ENCODE measurements at places on chromosomes 6 and 20.

GRCh38 chr6:157570752-157571151, 189.8 kb downstream of the ZDHHC14 start:
- no peak for DNase-seq

DNA sequence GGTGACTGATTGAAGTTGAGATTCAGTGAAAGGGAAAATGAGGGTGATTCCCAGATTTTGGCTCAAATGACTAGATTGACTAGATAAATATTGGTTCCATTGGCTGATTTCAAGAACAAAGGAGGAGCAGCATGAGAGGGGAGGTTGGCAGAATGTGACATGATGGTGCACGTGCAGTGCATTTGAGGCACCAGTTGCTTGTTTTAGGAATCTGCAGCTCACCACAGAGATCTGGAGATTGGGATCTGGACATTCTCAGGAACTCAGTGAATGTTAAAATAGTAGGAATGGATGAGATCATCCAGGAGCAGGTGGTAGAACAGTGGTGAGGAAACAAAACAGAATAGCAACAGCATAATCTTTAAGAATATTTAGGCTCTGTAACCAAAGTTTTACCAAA, 496.3 kb downstream of the DHX35 start:
- DNase-seq, result no peak

- no peak for DNase-seq
These were observed 261.1 kb downstream of the FNDC1 start for GRCh38 chr6:159430323-159430722.

- no peak for DNase-seq
These were observed 141.6 kb upstream of the AKAP12 start for GRCh38 chr6:151098166-151098565.

DNA sequence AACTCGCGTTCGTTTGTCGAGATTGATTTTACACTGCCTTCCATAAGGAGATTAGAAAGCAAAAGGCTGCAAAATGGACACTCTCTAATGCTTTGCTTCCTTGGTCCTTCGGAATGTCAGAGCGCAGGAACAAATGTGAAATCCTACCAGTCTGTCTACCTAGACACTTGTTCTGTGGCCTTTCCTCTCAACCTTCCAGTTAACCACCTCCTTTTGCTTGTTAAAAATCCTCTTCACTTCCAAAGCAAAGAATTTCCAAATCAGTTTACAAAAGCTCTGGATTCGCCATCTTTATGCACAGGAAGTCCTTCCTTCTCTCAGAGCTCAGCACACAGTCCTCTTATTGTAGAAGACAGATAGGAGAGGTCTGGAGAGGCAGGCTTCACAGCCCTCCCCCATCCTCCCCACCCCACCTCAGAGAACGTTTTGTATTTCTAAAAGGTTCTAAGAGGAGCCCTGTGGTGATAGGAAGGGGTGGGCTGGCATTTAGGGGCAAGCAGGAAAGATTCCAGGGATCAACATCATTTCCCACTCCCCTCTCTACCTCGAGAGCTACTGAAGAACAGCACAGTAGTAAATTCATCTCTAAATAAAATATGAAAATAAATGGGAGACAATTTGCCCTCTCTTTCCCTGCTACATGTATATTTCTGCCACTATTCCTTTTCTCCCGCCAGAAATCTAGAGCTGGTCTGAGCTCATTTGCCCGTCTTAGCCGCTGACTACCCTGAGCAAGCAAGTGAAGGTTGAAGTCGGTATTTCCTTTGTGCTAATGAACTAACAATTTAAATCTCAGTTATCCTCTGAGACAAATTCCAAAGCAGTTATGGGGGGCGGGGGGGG, 18.9 kb downstream of the TFAP2A start:
- DNase-seq, result no peak

DNA sequence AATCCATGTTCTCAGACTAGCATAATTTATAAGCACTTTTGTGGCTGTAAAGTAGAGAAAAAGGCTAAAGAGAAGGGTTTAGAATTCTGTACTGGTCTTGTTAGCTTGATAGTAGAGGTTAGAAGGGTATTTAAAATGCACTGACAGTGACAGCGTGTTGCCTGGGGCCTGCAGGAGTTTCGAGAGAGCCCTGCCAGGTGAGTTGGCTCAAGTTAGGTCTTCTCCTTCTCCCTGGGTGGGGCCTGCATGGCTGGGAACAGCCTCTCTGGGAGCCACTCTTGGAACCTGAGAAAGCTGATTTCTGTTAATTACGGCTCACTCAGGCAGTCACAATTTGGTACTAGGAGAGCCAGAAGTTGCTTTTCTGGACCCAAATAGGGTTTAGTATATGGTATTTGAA, 103.7 kb downstream of the ARID1B start:
- no peak for DNase-seq

GRCh38 chr6:74041420-74041819, 345.4 kb downstream of the CD109 start:
- no peak for DNase-seq

DNA sequence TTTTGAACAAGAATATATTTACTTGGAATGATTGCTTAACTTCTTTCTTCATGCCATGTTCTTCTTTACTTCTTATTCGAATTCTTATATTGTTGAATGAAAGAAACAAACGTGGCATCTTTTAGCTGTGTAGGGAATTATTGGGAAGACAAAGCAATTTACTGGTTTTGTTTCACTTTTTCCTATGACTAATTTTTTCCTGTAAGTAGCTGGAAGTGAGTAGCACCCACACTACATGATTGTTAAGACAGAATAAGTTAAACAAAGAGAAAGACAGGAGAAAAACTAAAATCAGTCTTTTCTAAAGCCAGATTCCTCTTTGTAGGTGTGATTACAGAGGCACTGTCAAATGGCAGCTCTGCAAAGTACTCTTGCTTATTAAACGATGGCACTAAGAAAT, 593.4 kb downstream of the EYS start:
- no peak for DNase-seq

GRCh38 chr6:135281227-135281626, 100.1 kb downstream of the MYB start:
- no peak for DNase-seq

- DNase-seq, result no peak
These were observed 1.1 kb upstream of the PHACTR1 start for GRCh38 chr6:12715437-12715836.

DNA sequence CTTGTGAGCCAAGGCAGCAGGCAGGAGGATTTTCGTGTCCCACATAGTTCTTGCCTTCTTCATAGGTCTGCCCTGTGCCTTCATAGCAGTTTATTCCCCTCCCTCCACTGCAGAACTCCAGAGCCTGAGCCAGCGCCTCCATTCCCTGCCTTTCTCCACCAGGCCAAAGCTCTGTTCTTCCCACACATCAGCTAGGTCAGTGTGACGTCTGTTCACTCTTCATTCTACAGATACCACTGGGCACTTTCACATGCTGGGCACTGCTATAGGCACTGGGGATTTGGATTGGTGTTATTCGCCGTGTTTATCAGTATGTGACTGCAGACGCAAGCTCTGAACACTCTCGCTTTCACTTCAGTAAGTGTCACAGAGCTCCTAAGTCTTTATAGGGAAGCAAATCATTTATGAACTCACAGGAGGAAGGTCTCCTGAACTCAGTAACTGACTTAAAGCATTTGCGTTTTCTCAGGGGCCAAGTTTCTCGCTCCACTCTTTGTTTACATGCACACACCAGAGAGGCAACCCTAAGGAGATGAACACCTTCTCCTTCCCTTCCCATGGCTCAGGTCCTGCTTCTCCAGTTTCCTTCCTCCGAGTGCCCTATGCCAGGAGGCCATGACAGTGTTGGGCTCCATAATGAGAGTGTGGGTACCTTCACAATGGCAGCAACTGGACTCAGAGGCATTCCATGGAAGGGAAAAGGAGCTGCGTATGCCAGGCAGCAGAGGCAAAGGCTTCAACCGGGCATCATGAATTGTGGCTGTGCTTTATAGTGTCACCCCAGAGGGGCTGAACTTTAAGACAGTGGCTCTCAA, 6.3 kb upstream of the APMAP start:
- no peak for DNase-seq

DNA sequence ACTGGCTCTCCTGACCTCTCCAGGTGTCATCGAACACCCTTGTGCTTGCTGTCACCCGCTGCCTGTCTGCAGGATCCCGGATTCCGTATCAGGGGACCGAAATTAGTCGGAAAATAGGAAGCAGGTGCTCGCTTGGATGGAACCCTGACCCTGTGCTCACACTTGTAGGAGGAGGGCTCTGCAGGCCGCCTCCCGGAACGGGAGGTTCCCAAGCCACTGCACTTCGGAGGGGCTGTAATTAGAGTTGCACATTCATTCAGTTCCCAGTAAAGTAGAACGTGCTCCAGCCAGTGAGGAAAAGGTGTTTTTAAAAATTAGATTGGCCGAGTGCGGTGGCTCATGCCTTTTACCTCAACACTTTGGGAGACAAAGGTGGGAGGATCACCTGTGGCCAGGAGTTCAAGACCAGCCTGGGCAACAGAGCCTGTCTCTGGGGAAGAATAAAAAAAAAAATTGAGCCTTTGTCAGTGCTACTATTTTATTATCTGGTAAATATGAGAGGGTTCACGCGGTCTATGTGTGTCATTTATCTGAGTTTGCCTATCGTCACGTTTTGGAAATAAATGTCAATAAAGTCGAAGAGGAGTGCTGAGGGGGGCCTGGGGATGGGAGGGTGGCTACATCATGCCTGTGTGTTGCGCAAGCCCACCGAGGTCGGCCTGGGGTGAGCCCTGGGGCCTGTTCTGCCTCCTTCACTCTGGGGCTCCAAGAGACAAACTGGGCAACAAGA, 1.5 kb upstream of the GMEB2 start:
- DNase-seq, result peak; percentile 65

DNA sequence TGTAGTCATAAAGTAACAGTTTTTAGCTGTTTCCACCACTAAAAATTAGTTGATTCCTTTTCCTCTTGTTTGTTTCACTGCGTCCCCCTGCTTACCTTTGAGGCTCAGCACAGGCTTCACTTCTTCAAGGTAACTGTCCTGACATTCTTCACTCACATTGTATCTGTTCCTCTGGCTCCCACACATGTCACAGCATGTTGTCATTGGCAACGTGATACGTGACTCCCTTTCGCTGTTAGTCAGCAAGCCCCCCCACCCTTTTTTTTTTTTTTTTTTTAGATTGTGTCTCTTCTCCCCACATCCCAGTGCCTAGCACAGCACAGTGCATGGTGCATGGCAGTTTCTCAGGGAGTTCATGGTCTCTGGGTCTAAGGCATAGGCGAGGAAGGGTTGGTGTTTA, 13.3 kb downstream of the VAPB start:
- no peak for DNase-seq

- peak; percentile 15 for DNase-seq
These were observed 26.5 kb downstream of the MTHFD1L start for GRCh38 chr6:150891888-150892485.

DNA sequence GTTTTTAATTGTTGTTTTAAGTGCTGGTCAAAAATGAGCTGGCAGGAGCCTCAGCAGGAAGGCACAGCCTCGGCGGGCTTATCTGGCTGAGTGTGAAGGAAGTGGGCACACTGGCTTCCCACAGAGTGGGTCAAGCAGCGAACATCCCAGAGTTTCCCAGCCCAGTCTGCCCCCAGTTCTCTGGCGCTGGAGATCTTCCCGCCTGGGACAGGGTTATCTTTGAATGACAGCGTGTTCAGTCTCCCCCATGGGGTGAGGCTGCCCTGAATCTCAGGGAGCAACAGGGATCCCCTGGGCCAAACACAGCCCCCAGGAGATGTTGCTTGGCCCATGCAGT, 122.2 kb upstream of the PTPN1 start:
- no peak for DNase-seq

DNA sequence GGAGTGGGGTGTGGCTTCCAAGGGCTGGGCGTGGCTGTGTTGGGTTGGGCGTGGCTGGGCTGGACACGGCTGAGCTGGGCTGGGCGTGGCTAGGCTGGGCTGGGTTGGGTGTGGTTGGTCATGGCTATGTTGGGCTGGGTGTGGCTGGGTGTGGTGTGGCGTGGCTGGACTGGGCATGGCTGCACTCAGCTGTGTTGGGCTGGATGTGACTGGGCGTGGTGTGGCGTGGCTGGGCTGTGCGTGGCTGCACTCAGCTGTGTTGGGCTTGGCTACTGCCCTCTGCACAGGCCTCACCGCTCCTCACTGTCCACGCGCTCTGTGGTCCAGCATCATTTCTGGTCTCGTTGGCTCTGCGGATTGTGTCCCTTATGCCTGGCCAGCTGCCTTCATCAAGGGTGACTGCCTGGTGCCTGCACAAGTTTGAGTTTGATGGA, 43.5 kb upstream of the SLCO4A1 start:
- DNase-seq, result no peak

- DNase-seq, result no peak
These were observed 12.5 kb downstream of the VSTM2L start for GRCh38 chr20:37915434-37915787.

GRCh38 chr6:169236988-169237387, 16.7 kb downstream of the THBS2 start:
- DNase-seq, result no peak

- DNase-seq, result no peak
These were observed 150.8 kb upstream of the AKAP12 start for GRCh38 chr6:151088963-151089362.

GRCh38 chr20:48683467-48684175, 144.2 kb downstream of the PREX1 start:
- DNase-seq, result no peak

DNA sequence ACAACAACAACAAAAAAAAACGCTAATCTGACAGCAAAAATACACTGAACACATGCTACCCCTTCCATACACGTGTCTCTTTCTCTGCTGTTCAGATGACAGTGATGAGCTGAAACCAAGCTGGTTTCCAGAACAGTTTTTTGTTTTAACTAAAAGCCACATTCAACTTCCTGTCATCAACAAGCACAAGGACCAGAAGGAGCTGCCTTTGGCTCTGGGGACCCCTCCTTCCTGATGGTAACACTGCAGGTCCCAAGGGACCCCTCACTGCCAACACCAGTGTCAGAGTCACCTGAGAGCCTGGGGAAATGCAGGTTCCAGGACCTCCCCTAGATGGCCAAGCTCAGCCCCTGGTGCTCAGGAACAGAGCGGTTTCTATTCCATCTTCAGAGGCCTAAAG, 6.0 kb downstream of the CST7 start:
- no peak for DNase-seq

- DNase-seq, result no peak
These were observed 41.0 kb upstream of the EMILIN3 start for GRCh38 chr20:41407607-41408006.

DNA sequence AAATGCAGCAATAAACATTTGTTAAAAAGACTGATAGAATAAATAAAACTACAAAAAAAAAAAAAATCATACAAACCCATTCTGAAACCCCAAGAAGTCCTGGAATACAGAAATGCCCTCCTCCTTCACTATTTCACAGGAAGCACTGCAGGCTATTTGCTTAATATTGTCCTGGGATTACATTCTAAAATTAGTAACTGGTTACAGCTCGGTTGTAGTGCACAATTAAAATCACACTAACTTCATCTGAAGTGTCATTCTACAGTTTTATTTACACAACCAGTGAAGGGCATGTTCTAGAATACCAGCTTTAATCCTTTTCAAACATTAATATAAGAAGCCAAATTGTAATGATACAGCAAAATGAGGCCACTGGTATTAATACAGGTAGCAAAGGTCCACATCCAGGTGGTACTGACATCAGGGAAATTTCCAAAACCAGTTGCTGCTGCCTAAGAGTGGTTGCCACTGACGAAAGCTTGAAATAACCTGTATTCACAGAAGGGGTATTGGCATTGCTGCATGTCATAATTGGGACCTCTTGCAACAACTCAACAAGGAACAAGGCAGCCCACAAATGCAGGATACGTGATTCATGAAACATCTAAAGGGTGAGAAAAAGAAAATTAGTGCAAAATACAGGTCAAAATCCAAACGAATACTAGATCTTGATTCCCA, 26.9 kb downstream of the AKIRIN2 start:
- DNase-seq, result no peak

- no peak for DNase-seq
These were observed 83.8 kb downstream of the FOXF2 start for GRCh38 chr6:1473166-1473565.
